ENCODE measurements at places on chromosomes 12 and 14. TPM values are rescaled to one million over a fixed set of nuclear protein-coding genes. Genes with fewer than 3 reads are reported as not detected.
A peak's percentile ranks its signal among the peaks of the same experiment; 100 is the strongest.

- DNase-seq = peak; percentile 3
Measured at GRCh38 chr14:94320243-94320642, 2.9 kb downstream of the SERPINA6 start.

DNA sequence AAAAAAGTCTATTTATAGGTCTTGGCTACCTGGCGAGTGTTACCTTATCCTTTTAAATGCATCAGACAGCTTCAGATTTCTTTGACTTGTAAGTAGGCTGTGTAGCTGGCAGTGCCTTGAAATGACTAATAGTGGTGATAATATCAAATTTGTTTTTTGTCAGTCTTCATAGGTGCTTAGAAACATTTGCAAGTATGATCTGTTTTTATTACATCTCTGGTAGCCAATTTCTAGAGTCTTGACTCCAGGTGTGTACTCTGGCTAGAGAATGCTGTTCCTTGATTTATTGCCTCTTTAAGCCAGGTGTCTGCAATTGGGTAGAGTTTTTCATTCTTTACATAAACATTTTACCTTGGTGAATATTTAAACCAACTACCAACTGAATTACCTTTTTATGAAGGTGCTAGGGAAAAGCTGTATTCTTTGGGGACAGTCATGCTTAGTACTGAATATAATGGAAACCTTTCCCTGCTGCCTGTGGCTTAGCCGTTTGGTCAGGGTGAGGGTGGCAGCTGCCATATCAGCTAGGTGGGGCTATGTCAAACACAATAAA is 32.6 kb downstream of the MLXIP start:
- no peak for DNase-seq

DNA sequence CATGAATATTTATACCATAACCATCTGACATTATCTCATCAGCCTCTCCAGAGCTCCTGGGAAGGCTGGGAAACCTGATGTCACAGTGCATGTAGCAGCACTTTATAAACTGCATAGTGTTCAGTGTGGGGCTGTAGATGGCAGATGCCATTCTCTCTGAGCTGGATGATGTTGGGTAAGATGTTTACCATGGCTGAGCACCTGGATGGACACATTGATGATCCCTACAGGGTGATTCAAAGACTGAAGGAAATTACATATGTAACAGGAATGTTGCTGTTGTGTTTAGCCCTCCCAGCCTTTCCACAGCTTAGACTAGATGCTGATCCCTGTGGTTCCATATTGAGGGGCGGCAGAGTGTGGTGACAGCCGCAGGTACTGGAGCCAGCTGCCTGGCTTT is 37.4 kb downstream of the IFT43 start:
- no peak for DNase-seq

DNA sequence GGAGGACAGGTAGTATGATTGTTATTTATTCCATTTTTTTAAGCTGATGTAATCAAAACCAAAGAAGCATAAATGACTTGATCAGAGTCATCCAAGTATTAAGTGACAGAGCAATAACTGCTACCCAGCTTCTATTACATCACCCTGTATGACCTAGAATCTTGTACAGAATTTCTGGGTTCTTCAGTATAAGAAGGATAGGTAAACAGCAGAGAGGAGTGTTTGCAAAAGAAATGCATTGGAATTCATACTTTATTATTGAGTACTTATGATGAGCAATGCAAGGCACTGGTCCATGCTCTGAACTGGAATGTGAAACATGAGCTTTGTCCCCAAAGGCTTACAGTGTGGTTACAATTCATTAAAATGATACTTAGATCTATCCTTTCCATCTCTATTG is 916.8 kb downstream of the DIO2 start:
- DNase-seq = no peak

SOAT2 gene
- 0.42 TPM for polyA plus RNA-seq

DNA sequence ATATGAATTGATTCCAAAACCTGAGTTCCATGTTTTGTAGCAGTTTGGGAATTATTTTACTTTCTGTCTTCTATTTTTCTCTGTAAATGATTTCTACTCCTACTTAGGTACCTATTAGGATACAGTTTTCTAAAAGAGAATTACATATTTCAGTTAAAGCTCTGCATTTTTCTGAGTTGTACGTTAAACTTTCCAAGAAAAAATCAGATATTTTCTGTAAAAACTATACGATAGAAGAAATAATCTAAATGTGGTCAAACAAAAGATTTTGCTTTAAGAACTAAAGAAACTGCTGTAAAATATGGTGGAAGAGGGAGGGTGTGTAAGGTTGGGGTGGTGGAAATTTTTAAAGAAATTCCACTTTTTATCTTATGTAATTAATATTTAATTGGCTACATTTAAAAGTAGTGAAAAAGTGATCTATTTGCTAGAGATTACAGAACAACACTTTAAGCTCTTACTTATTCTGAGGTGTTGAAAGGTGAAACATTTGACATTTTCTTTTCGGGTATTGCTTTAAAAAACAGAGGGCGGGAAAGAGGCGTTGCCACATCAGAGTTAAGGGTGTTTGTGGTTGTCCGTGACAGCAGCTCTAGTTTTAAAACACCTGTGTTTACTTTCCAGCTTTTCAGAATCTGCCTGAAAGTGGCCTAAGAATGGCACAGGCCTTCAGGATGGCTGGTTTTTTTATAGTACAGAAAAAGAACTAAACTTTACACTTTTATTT is 187.3 kb downstream of the MIPOL1 start:
- no peak for DNase-seq

DNA sequence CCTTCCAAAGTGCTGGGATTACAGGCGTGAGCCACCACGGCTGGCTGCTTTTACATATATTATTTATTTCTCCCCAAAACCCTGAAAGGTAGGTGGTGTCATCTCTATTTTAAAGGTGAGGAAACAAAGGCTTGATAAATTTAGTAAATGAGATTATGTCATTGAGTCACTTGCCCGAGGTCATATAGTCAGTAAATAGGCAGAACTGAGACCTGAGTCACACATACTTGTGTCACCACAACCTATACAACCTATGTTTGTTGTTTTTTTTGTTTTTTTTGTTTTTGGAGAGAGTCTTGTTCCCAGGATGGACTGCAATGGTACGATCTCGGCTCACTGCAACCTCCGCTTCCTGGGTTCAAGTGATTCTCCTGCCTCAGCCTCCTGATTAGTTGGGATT is 12.8 kb downstream of the TSFM start:
- no peak for DNase-seq

GRCh38 chr14:61379639-61380184 is 58.3 kb downstream of the PRKCH start:
- DNase-seq = no peak

GRCh38 chr14:92866901-92867865 is 55.8 kb upstream of the CHGA start:
- DNase-seq = no peak

NANOG gene
- polyA plus RNA-seq = 0.14 TPM

DNA sequence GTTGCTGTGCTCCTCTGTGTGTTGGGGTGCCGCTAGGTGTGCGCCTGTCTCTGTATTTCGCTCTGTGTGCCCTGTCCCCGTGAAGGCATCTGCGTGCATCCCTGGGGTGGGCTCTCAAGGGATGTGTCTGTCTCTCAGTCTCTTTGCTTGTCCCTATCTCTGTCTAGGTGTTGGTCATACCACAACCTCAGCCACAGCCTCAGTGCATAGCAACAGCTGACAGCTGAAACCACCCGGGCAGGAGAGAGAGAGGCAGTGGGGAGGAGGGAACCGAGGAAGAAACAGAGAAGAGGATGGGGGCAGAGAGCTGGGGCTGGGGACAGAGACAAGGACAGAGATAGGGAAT is 953 bp upstream of the NXPH4 start:
- DNase-seq = no peak

KRT85 gene
- polyA plus RNA-seq = not detected

DNA sequence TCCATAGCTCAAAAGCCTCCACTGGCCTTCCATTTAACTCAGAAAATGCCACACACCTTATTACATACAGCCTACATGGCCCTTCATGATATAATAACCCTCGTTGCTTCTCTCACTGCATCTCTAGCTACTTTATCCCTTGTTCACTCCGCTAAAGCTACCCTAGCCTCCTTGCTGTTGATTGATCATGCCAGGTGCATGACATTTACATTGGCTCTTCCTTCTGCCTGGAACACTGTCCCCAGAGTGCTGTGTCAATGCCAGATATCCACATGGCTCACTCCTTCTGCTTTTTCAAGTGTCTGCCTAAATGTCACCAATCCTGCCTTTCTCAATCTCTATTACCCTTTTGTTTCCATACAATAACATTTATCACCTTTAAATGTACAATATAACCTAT is 58.3 kb downstream of the CAND1 start:
- DNase-seq = no peak

DNA sequence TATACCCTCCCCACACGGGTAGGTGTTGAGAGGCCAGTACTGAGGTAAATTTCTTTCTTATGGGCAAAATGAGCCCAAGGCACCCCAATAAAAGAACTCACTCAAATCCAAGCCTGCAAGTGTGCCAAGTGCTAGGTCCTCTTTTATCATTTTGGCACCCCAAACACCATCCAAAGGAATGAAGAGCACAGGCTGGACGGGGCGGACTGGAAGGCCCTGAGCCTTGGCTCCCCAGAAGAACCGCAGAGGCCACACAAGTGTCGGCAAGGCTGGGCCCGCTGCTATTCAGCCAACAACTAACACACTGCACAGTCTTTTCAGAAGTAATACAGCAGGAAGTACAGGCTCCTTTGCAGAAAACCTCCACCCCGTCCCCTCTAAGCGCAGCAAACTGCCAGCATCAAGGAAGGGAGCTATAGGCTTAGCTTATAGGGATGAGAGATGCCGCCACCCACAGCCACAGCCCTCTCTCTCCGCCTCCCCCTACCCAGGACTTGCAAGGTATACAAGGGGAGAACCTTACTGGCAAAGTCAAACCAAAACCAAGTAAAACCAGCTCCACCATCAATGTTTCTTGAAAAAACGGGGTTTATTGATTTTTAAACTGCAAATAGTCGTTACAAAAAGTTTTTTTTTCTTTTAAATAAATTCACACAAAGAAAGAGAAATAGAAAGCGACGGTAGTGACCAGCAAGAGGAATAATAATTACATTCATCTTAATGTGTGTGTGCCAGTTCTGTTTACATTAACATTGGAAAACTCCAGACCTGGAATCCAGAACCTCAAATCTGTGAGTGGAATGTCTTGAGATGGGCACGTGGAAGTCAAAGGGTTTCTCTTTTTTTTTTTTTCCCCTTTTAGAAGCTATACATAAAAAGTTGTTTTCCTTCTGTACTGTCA is 5.5 kb downstream of the ZFP36L1 start:
- DNase-seq = no peak

- DNase-seq = no peak
Measured at GRCh38 chr12:112879191-112879705, 27.5 kb upstream of the OAS1 start.

DNA sequence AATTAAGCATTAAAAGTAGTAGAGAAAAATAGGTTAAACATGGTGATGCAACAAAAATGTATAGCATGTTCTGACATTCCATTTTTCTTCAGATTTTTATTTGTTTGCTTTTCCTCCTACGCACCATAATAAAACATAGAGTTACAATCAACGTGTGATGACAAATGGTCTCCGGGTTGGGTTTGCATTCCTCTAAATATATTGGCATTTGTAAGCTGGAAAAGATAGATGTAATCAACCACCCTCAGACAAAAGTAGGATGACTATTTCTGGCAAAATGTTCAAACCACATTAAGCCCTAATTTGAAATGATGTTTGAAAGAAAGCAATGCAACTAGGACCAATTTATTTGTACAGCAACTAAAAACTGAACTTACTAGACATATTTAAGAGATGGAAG is 58.4 kb downstream of the SLC25A21 start:
- DNase-seq = no peak

GRCh38 chr12:68042212-68042699 is 53.0 kb downstream of the IFNG-AS1 start:
- no peak for DNase-seq

GRCh38 chr12:129862561-129863175 is 41.2 kb downstream of the TMEM132D start:
- DNase-seq = no peak

- no peak for DNase-seq
Measured at GRCh38 chr12:108667349-108667748, 33.7 kb upstream of the SELPLG start.

DNA sequence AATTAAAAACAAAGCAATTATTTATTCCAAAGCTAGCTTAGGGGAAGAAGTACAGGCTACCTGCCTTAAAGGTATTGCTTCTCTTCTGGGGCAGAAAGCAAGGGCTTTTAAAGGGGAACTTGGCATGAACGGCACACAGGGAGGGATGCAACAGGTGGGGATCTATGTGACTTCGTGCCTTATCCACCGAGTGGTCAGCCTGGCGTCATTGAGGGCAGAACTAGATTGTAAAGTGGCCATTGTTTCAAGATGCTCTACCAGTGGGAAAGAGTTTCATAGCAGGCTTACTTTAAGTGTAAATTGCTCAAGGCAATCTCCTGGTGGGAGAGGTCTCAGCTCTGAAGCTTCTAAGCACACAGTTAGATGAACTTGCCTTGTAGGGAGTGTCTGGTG is 360.4 kb downstream of the ATP23 start:
- no peak for DNase-seq

DNA sequence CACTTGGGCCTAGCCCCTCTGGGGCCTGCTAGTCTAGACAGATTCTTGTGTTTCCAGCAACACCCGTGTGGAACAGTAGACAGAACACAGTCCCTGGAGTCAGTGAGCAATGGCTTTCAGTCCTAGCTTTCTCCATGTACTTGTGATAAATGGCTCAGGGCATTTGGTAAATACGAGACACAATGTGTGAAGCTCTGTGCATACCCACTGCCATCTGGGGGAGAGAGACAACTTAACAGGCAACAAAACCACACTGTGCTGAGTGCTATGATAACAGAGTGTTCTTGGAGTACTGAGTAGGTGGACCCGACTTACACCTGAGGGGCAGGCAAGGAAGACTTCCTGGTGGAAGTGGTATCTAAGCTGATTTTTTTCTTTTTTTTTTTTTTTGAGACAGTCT is 86.3 kb upstream of the TBX3 start:
- no peak for DNase-seq

KCNMB4 gene
- 18.4 TPM for polyA plus RNA-seq

SYCP3 gene
- 2.5 TPM for polyA plus RNA-seq

DNA sequence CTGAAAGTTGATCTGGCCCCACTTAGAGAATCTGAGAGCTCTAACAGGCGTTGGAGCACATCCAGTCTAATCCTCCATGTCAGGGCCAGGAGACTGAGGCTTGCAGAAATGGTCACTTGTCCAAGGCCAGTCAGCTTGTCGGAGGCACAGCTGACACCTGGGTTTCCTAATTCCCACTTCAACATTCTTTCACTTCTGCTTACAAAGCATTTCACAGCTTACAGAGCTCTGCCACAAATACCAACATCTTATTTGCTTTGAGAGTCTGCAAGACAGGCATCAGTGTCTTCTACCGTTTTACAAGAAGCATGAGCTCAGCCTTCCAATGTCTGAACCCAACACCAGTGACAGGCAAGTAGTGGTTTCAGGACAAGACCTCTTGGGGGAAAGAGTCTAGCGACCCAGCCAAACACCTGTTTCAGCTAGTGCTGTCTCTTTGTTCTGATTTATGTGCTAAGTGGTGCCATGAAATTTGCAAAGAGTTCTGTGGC is 31.8 kb downstream of the ISCA2 start:
- no peak for DNase-seq

JAG2 gene
- polyA plus RNA-seq = 10.1 TPM

DNA sequence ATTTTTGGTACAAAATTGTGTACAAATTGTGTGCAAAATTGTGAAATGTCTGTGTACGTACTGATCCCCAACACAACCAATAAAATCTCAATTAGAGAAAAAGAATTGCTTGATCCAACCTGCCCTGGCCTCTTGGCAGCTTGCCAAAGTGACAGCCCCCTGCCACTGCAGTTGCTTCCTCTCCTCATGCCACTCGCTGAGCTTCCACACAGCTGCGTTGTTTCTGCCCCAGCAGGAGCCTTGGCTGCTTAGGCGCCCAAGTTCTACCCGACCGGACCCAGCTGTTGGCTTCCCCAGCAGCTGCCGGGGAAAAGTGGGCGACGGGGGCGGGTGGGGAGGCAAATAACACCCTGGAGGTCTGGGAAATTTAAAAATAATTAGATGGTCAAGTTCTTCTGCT is 171.8 kb upstream of the ATF7IP start:
- no peak for DNase-seq
